Islet precursor cell (in vitro differentiated cells): ENCODE measurements at places on chromosomes 12 and 14.
A peak's percentile ranks its signal among the peaks of the same experiment; 100 is the strongest.

GRCh38 chr12:94149781-94150239, 1.4 kb downstream of the PLXNC1 start:
- DNase-seq = peak; percentile 88

DNA sequence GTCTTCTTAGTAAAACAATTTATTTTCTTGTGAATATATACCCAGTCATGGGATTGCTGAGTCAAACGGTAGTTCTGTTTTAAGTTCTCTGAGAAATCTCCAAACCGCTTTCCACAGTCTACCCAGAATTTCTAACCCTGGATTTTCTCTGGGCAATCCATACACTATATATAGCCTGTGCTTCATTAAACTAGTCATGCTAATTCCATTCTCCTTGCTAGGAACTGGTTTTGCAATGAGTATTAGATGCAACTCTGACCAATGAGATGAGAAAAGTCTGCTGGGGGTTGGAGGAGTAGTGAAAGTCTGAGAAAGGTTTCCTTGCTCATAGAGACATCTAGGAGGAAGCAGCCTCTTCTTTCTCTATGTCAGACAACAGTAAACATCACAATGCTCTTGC, 196.1 kb upstream of the CDKN3 start:
- no peak for DNase-seq

DNA sequence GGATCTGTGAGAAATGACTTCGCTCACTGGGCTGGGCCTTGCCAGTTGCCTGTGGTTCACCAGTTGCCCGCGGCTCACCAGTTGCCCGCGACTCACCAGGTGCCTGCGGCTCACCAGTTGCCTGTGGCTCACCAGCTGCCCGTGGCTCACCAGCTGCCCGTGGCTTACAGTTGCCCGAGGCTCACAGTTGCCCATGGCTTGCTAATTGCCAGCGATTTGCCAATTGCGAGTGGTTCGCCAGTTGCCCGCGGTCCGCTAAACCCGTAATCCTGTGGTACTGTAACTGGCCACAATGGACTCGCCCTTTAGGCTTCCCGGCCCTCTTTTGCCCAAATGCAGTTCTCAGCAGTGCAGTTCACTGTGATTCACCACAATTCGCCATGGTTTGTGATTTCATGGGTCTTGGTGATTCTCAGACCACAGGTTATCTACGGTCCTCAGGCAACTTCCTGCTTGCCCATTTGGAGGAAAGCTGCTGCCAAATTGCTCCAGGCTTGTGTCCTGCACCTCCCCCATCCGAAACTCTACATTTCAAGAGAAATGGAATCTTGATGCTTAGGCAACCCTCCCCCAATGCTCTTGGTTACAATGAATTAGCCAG, 15.0 kb upstream of the MEG3 start:
- DNase-seq = no peak

DNA sequence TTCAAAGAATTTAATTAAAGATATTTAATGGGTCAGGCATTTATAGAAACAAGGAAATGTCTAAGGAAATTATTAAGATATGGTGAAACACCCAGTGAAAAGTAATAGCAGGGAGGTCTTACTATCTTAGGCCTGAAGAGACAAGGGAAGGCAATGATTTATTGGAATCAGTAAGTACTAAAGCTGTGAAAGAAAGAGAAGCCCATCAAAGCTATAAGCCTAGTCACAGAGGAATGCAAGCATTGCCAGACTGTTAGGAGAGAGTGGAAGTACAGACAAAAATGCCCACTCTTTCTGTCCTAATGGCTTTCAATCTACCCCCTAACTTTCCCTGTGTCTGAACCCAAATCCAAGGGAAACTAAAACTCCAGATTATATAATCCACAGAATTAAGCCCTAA, 69.2 kb upstream of the PIK3C2G start:
- DNase-seq = no peak

DNA sequence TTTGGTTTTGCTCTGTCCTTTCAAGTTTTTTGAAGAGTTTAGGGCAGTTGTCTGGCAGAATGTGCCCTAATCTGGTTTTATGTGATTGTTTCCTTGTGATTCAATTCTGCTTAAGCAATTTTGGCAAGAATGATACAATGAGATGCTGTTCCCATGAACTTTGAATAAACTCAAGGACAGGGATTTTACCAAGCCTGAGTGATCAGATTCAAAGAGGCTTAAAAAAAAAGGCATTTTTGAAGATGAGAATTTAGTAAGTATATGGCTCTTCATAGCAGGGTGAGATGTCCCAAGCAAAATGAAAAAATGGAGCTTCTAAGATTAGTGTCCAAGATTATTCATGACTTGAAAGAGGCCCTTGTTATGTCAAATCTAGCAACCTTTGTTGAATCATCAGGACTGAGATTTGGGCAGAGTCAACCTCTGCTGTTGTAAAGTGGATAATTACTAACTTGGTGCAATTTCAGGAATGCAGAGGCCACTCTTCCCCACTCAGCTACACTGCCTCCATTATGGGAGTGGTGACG, 180.6 kb upstream of the NUDT4 start:
- DNase-seq = peak; percentile 88

DNA sequence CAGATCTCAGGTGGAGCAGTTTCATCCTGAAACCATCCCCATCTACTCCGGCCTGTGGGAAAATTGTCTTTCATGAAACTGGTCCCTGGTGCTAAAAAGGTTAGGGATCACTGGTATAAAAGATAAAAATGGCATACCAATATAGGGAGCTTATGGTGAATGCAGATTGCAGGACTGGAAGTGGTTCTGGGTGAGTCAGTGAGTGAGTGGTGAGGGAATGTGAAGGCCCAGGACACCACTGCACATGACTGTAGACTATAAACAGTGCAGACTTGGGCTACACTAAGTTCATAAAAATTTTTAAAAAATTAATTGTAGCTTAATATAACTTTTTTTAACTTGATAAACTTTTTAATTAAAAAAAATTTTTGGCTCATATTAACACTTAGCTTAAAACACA, 67.0 kb upstream of the RD3L start:
- DNase-seq = no peak

GRCh38 chr12:120234643-120235368, 30.7 kb downstream of the PXN start:
- DNase-seq = peak; percentile 96

GRCh38 chr12:38954238-38954873, 49.0 kb upstream of the CPNE8 start:
- no peak for DNase-seq

- no peak for DNase-seq
Observed at GRCh38 chr12:25187781-25188180, 7.2 kb downstream of the DNAI7 start.

DNA sequence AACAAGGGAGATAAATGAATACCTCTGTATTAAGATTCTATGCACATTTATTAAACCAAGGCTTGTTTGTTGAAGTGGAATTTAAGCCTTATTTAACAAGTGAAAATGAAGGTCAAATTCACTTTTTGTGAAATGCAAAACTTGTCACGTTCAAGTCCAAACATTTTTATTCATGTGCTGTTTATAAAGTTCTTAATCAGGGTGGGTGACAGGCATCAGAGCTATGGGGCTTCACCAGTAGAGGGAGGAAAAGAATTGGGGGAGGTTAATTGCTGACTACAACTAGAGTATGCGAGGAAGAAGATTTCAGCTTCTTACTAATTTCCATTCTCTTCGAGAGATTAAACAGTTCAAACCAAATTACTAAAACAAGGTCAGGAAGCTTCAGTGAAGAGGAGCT, 9.7 kb downstream of the MOK start:
- no peak for DNase-seq

- no peak for DNase-seq
Observed at GRCh38 chr14:41859336-41859735, 252.7 kb downstream of the LRFN5 start.

DNA sequence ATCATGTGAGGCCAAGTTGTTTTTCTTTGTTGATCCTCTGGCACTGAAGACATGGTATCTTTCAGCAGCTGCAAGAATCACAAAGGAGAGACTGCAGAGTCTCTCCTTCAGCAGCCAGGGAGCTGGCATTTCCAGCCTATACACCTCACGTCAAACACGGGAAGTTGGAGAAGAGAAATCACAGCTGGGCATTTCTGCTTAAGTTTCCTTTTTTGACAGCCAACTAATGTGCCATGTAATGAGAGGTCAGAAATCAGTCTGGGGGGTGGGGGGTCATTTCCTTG, 28.3 kb downstream of the PHLDA1 start:
- DNase-seq = no peak

- no peak for DNase-seq
Observed at GRCh38 chr14:34081101-34081575, 130.3 kb upstream of the EGLN3 start.

- DNase-seq = no peak
Observed at GRCh38 chr12:5710260-5710878, 234.7 kb downstream of the ANO2 start.

DNA sequence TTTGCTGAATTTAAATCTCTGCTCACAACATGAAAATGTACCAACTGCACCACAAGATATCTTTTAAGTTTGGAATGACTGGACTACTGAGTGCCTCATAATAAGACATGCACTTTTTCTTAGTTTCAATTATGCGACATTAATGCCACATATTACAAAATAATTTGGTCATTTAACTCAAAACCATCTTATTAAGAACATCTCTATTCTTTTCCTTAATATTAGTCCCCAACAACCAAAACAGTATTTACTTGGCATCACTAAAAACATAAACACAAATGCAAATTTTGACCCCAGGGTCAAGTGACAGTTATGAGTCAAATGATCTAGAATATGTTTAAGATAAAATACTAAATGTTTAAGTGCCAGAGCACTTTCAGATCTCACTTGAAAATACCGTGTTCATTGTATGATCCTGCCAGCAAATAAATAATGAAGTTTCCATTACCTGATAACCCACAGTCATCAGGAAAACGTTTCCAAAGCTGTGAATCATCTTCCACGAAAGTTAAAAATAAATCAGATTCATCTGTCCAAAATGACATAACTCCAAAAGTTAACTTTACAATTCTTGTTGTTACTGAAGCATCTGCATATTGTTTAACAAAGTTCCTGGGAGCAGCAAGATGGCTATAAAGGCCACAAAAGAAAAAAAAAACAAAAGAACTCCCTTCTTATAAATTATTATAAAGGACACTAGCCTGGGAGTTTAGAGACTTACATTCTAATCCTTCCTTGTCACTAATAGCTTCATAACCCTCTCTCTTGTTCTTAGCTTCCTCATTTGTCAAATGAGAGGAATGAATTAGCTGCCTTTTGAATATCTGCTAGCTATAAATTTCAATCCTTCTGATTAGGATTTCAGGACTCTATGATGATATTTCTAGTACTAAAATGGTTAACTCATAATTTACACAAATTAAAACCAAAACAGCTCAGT, 30.5 kb upstream of the AP4S1 start:
- DNase-seq = no peak

- DNase-seq = no peak
Observed at GRCh38 chr12:115543269-115543668, 734.2 kb downstream of the MED13L start.

DNA sequence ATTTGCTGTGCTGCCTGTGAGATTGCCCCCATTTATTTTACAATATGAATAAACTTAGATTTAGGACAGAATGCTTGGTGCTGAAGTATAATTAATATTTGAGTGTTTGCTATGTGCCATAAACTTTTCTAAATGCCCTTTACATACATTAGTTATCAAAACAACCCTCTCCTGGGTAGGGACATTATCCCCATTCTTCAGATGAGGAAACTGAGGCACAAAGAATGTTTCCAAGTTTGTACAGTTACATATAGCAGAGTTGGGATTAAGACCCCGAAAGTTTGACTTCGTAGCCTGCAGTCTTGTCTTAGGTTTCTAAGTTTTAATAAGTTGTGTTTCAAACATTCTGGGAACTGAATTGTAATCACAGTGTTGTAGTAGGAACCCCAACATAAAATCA, 18.4 kb downstream of the KLHDC2 start:
- no peak for DNase-seq

DNA sequence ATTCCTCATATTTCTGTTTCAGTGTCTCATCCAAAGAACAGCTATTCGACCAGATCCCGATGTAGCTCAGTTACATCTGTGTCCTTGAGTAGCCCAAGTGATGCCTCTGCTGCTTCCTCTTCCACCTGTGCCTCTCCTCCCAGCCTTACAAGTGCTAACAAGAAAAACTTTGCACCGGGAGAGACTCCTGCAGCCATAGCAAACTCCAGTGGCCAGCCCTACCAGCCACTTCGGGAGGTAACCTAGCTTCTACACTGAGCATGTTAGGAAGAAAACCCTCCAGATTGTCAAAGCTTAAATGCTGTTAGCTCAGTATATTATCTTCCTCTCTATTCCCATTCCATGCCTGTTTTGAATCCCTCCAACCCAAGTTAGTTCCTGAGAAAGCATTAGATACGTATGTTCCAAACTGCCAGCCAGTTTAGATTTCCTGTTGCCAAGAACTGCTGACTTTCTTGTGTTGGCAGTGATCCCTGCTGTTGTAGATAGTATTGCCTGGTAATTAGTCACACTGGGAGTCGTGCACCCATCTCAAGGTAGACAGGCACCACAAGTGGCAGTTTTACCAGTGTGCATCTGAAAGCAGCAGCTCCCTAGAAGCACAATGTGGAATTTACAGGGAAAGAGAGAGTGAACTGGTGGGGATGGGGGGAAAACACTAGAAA, 14.0 kb upstream of the KCNH3 start:
- DNase-seq = peak; percentile 22

DNA sequence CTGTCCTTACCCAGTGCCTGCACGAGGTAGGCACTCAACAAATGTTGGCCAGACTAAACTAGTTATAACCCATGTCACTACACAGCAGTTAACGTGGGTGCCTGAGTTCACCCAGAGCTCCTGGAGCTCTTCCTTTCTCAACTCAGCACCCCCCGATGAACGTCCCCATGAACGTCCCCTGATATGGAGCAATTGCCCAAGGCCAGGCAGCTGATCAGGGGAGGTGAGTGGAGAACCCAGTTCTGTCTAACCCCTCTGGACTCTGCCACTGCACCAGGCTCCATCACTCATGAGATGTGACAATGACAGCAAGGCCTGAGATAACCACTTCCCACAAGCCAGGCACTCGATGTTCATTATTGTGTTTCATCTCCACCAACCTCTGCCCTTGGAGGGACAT, 199.0 kb downstream of the BCL11B start:
- DNase-seq = peak; percentile 22

DNA sequence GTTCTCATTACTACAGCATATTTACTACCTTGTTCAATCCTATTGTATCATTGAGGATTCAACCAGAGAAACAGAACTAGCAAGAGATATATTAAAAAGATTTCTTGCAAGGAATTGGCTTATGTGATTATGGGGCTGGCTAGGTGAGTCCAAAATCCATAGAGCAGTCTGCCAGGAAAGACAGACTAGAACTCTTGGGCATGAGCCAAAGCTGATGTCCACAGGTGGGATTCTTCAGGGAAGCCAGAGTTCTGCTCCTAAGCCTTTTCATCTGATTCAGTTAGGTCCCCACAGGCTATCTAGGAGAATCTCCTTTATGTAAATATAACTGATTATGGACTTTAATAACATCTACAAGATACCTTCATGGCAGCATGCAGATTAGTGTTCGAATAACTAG, 26.0 kb downstream of the PELI2 start:
- no peak for DNase-seq

DNA sequence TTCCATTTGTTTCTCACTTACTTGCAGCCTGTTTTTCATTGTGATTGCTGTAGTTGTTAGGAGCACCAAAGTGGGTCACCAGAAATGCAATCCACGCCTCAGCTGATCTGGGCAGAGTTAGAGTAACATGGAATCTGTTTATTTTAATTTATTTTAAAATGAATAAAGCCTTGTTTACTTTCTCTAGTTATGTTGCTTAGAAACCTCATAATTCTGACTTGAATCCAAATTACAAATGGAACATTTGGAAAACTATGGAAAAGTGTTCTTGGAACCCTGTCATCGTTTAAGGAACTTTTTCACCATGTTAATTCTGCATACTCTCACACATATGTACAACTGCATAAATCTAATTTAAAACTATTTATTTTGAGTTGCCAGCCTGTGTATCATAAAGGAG, 92.2 kb upstream of the DAAM1 start:
- no peak for DNase-seq
